ENCODE measurements at places on chromosomes 7 and 10. TPM values are rescaled to one million over a fixed set of nuclear protein-coding genes. Genes with fewer than 3 reads are reported as not detected.

ANKRD1 gene
- 436 TPM for total RNA-seq

PPP2R2D gene
- total RNA-seq: 25.9 TPM

GGCT gene
- 33.8 TPM for total RNA-seq

ARPC1B gene
- 602 TPM for total RNA-seq

GLI3 gene
- total RNA-seq: 10.9 TPM

RHOBTB1 gene
- 42.7 TPM for total RNA-seq

TRIL gene
- total RNA-seq: 0.48 TPM

SCIN gene
- total RNA-seq: 0.58 TPM

SLC26A3 gene
- not detected for total RNA-seq

GNG11 gene
- total RNA-seq: 302 TPM

SKIDA1 gene
- 1.2 TPM for total RNA-seq

IL15RA gene
- total RNA-seq: 47.7 TPM

TMEM213 gene
- total RNA-seq: not detected

STAM gene
- total RNA-seq: 22.2 TPM

TFR2 gene
- total RNA-seq: not detected

CYP2E1 gene
- total RNA-seq: not detected

PTN gene
- 1.9 TPM for total RNA-seq

NUB1 gene
- total RNA-seq: 39.6 TPM

KCNMA1 gene
- 11.4 TPM for total RNA-seq

OPALIN gene
- total RNA-seq: not detected

SPDYE16 gene
- not detected for total RNA-seq

GRM3 gene
- not detected for total RNA-seq

SCART1 gene
- 0.44 TPM for total RNA-seq

CTAGE4 gene
- not detected for total RNA-seq

ACSL5 gene
- total RNA-seq: 22.5 TPM

NKX6-2 gene
- total RNA-seq: not detected

COA1 gene
- 33.8 TPM for total RNA-seq

Data from glomerular endothelial cell (primary cell).